ENCODE measurements at places on chromosomes 16 and 17. TPM values are rescaled to one million over a fixed set of nuclear protein-coding genes. Genes with fewer than 3 reads are reported as not detected.

DNASE1 gene
- 28.1 TPM for total RNA-seq

TAT gene
- not detected for total RNA-seq

MON1B gene
- 8.7 TPM for total RNA-seq

HSPB9 gene
- not detected for total RNA-seq

SDR42E1 gene
- total RNA-seq: 4.4 TPM

CYB5B gene
- total RNA-seq: 95.5 TPM

FAM20A gene
- total RNA-seq: not detected

CDYL2 gene
- total RNA-seq: 38.6 TPM

SKAP1 gene
- total RNA-seq: not detected

Measured in bladder microvascular endothelial cell (primary cell).